Hypothalamus (tissue), 51 donors: ENCODE measurements at places on chromosomes 11 and 22.
A peak's percentile ranks its signal among the peaks of the same experiment; 100 is the strongest.

GRCh38 chr11:3669742-3670183 lies 1.4 kb downstream of the CHRNA10 start:
- no peak for DNase-seq

- no peak for DNase-seq
These were observed 2.7 kb downstream of the B4GALNT4 start for GRCh38 chr11:371716-372590.

DNA sequence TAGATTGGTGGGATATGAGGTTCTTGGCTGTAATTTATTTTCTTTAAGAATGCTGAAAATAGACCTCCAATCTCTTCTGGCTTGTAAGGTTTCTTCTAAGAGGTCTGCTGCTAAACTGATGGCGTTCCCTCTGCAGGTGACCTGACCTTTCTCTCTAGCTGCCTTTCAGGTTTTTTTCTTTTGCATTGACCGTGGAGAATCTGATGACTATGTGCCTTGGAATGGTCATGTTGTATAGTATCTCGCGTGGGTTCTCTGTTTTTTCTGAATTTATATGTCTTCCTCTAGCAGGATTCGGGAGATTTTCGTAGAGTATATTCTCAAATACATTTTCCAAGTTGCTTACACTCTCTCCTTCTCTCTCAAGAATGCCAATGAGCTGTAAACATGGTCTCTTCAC lies 122.2 kb downstream of the DDX10 start:
- no peak for DNase-seq

GRCh38 chr11:12761029-12761428 lies 86.8 kb downstream of the TEAD1 start:
- no peak for DNase-seq

DNA sequence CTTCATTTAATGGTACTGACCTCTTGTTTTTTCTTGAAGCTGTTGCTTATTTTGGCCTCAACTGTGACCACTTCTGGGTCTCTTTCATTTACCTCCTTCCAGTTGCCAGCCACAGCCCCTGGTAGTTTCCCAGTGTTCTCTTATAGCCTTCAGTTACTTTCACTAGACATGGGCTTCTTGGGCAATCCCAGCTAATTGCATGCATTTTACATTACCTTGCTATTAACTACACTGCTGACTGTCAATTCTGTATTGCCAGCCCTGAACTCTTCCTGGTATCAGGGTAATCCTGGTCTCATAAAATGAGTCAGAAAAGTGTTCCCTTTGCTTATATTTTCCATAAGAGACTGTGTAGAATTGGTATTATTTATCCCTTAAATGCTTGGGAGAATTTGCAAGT lies 195.8 kb upstream of the LARGE1 start:
- DNase-seq: no peak

GRCh38 chr22:29359469-29359868 lies 28.9 kb downstream of the AP1B1 start:
- DNase-seq: no peak

GRCh38 chr22:50613291-50613981 lies 12.8 kb downstream of the MAPK8IP2 start:
- DNase-seq: no peak

- DNase-seq: no peak
These were observed 309.8 kb downstream of the SHANK2 start for GRCh38 chr11:70942593-70942992.

DNA sequence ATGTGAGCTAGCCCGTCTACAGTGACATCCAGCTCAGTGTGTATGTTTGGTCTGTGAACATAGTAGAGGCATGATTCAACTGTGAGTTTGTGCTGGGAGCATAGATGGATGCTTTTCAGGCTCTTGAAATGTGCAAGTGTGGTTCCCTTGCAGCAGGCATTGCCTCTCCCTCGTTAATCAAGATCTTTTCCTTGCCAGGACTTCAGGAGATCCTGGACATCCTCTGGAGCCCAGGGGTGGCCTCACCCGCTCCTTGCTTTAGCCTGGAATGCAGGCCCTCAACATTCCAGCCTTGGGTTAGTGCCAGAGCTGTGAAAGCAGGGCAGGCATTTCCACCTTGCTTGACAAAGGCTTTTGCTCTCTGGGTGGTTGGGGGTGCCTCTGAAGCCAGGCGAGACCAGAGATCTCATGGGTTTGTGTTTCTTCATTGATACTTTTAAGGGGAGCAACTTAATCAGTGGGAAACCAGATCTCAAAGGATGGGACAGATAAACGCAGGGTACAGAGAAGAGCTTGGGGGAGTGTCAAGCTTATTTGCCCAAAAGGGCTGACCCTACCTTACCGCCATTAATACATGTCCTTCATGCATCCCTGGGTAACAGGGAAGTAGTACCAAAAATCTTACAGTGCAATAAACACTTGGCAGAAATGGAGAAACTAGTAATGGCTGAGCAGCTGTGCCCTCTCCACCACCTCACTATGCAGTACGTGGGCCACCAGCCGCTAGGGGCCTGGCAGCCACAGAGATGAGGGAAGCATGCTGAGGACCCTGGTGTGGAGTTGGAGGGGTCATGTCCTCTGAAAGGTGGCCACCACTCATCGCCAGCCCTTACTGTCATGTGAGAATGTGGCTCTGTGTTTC lies 72.1 kb downstream of the PTPRJ start:
- DNase-seq: no peak

DNA sequence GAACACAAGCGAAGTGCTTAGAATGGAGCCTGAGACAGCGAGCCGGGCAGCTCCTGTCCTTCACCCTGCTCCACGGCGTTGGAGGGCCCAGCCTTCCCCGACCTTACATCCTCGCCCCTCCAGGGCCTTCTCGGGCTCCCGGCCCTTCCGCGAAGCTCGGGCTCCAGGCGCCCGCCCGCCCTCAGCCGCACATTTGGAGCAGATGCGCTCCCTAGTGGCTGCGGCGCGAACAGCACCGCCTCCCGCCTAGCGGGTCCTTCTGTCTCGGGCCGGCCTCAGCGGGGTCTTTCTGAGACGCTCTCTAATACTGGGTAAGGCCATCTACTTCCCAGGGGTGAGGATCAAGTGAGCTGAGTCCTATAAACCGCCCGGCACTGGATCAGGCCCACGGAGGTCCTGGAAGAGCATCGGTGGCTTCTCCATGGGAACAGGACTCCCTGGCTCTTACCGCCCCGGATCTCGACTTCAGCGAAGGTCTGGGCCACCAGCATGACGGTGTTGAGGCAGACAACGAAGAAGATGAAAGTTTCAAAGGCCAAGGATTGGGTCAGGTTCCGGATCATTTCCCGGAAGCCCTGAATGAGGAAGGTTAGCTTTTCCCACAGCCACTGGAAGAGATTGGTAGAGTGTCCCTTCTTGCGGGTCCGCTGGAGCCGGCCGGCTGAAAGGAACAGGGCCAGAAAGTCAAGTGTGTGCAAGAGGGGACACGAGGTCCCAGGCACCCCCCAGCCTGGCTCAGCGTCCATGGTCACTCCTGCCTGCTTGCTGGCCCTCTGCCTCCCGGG lies 3.7 kb downstream of the CATSPER1 start:
- no peak for DNase-seq

DNA sequence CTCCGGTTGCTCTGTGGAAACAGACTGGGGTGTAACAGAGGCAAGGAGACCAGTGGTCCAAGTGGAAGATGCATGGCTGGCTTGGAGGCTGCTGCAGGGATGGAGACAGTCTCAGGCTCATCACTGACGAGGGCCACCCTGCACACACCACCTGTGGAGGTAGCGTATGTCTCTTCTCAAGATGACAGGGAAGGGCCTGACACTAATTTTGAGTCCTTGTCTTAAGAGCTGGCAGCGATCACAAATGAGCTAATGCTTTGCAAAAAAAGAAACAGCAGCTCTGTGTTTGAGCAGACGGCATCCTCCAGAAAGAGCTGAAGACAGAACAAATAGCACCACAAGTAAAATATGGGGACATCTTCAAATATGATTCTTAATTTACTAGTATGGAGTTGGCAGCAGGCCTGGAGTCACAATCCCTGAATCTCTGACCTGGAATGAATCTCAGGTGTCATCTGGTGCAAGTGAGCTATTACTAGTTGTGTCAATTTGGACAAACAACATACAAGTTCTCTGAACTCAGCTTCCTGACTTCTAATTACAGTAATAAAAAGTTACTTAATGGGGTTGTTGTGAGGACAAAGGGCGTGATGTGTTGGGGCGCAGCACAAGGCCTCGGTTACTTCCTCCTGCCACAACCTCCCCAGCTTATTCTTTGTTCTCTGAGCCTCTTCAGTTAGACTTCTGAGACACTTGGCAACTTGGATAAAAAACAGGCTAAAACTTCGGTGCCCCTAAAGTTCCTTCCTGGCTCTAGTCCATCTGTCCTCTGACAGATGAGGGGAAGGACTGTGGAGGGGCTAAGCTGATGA lies 95.2 kb upstream of the BID start:
- DNase-seq: no peak

GRCh38 chr11:119409731-119410130 lies 13.2 kb downstream of the THY1 start:
- DNase-seq: no peak

DNA sequence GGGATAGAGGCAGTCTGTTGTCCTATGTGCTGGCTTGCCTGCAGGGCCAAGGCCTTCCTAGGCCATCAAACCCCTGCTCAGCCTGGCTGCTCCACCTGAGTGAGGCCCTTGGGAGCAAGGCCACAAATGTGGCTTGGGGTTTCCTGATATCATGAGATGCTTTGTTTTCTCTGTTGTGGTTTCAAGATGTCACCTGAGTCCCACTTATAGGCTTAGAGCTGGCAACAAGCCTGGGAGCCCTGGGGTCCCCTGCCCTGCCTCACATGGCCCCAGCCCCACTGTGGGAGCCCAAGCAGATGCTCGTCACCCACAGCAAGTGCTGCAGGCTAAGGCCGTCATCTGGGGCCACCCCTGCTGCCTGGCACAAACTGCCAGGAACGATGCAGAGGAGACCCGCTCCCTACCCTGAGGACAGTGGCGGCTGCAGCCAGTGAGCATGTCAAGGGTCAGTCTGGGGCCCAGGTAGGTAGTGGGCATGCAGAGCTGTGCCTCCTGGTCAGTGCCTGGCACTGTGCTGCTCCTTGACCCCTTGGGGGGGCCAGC lies 75.4 kb upstream of the KCNQ1OT1 start:
- no peak for DNase-seq

GRCh38 chr11:64028398-64029115 lies 7.2 kb upstream of the FLRT1 start:
- DNase-seq: no peak

- no peak for DNase-seq
These were observed 47.0 kb upstream of the CLMP start for GRCh38 chr11:123241874-123242543.

- no peak for DNase-seq
These were observed 133.5 kb downstream of the CACNA1I start for GRCh38 chr22:39703928-39704639.

- DNase-seq: peak; percentile 42
These were observed 104.1 kb upstream of the E2F8 start for GRCh38 chr11:19344661-19345518.

- DNase-seq: no peak
These were observed 10.4 kb downstream of the OR52K2 start for GRCh38 chr11:4459500-4459899.

DNA sequence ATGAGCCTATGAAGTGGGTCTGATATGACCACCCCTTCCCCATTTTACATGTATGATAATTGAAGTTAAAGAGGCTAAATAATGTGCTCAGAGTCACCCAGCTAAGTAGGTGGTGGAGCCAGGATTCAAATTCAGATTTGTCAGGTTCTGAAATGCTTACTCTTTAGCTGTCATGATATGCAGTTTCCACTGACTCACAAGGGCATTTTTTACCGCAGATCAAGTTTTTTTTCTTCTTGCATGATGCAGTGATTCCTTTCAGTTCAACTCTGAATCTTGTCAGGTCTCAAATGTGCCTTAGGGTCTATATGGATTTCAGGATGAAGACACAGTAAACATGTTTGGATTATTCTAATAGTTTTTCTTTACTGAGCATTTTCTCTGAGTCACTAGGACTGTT lies 12.6 kb upstream of the TRIM44 start:
- DNase-seq: no peak

DNA sequence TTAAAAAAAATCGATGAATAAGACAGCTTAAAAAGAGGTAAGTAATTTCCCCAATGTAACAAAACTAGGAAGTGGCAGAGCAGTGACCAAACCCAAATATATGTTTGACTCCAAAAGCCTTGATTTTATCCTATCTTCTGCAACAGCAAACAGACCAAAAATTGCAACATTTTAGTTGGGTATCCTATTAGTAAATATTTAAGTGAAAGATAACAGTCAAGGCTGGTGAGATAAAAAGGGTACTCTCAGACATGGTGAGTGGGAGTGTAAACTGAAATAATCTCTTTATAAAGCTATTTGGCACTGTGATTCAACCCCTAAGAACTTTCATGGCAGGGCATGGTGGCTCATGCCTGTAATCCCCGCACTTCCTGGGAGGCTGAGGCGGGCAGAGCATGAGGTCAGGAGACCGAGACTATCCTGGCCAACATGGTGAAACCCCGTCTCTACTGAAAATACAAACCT lies 1.9 kb upstream of the RDX start:
- no peak for DNase-seq
